Muscle of leg (tissue), 16 donors: ENCODE measurements at places on chromosomes 11 and 22.

- no peak for DNase-seq
Observed at GRCh38 chr11:85750646-85751045, 60.3 kb downstream of the SYTL2 start.

DNA sequence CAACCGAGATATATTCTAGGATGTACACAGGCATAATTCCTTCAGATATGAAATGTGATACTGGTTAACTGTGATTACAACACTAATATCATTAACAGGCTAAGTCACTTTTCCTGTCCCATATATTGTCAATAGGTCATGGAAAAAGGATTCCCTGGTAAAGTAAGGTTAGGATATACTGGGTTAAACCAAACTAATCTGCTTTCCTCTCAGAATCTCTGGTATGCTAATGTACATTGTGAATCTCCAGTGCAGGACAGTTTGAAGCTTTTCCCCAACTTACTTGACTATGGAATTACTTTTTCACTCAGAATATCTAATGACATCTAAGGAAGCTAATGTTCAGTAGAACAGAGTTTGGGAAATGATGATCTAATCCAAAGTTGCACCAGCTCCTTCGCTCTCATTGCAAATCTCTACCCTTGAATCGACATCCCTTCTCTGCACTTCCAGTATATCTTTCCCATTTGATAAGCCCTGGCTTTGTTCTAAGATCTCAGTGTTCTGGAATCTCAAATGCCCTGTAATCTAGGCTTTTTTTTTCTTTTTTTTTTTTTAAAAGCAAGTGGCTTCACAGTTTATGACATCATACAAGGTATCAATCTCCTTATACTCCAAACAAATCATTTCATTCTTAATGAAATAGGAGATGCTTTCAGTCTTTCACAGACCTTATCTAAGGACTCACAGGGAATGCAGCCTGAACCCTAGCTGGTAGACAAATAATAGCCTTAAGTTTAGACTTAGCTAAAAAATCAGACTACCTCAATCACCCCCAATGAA is 43.8 kb downstream of the COPB1 start:
- no peak for DNase-seq

GRCh38 chr11:97905101-97905500 is 1115.6 kb upstream of the CNTN5 start:
- no peak for DNase-seq

- no peak for DNase-seq
Observed at GRCh38 chr11:46827995-46828394, 18.1 kb downstream of the CKAP5 start.

DNA sequence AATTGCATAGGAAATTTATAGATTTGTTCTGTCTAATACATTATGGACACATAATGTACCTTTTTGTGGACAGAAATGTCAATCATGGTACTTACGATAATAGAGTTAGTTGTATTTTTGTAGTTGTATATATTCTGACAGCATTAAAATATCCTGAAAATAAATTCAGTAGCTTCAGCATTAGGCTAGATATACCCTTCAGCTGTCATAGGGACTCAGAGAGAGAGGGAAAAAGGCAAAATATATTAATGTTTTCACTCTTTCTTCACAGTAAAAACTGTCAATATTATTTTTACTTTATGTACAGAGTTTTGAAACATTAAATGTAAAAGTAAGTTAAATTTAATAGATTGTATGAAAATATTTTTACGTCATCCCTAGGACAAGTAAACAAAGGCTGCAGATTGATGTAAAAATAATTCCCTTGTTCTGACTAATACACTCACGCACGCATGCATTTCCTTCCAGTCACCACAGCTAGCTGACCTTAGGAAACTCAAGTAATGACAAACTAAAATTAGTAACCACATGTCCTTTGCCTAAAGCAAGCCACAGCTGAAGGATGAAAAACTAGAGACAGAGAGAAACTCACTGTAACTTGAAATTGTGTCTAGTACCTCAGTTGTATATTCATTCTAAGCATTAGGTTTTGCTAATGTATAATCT is 104.7 kb upstream of the CARD18 start:
- DNase-seq: peak; percentile 82

GRCh38 chr11:127224276-127224675 is 223.7 kb upstream of the KIRREL3 start:
- peak; percentile 23 for DNase-seq

GRCh38 chr11:108551651-108552462 is 41.7 kb downstream of the EXPH5 start:
- DNase-seq: peak; percentile 44

- peak; percentile 61 for DNase-seq
Observed at GRCh38 chr22:17243524-17243923, 24.3 kb upstream of the ADA2 start.

GRCh38 chr11:2128511-2129307 is 10.5 kb downstream of the IGF2 start:
- peak; percentile 82 for DNase-seq

GRCh38 chr11:134486106-134486505 is 74.1 kb upstream of the B3GAT1 start:
- DNase-seq: no peak

DNA sequence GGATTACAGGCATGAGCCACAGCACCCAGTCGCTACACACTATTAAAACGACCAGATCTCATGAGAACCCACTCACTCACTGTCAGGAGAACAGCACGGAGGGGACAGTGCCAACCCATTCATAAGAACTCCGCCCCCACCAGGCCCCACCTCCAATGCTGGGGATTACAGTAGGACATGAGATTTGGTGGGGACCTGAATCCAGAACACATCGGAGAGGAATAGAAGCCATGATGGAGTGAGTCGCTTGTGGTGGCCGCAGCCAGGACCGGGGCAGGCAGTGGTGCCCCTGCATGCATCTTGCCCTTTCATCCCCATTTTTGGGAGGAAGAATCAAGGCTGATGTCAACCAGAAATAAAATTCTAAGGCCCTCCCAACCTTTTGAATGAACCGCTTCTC is 8.7 kb downstream of the NADSYN1 start:
- no peak for DNase-seq

- peak; percentile 38 for DNase-seq
Observed at GRCh38 chr11:110431051-110431672, 1.4 kb downstream of the FDX1 start.

GRCh38 chr11:95768521-95768920 is 21.1 kb downstream of the FAM76B start:
- DNase-seq: no peak

- DNase-seq: no peak
Observed at GRCh38 chr11:100546714-100547113, 140.4 kb upstream of the ARHGAP42 start.

DNA sequence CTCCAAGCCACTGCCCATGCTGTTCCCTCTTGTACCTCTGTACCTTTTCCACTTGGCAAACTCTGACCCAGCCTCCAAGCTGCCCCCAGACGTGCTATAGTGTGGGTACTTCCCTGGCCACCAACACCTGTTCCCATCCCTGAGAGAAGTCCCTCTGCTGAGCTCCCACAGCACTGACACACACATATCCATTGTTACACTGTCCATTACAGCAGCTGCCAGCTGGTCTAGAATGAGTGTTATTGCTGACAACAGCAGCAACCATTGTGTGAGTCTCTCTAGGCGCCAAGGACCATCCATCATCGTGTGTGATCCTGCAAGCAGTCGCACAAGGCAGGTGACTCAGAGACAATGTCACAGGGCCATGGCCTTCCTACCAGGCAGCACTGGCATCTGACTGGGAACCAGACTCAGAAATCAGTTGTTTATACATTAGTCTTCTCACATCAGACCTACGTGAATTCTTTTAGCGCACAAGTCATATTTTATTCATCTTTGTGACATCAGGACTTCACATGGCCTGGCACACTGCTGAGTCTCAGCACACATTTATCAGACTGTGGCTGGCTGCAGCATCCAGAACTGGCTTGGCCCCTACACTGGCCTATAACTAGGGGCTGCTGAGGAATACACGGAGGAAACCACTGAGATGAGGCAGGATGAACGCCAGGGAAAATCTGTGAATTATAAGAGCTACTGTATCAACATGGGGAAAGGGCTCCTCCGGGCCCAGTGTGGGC is 56.4 kb downstream of the SGSM3 start:
- peak; percentile 82 for DNase-seq

GRCh38 chr11:87219266-87219665 is 181.5 kb downstream of the TMEM135 start:
- no peak for DNase-seq

DNA sequence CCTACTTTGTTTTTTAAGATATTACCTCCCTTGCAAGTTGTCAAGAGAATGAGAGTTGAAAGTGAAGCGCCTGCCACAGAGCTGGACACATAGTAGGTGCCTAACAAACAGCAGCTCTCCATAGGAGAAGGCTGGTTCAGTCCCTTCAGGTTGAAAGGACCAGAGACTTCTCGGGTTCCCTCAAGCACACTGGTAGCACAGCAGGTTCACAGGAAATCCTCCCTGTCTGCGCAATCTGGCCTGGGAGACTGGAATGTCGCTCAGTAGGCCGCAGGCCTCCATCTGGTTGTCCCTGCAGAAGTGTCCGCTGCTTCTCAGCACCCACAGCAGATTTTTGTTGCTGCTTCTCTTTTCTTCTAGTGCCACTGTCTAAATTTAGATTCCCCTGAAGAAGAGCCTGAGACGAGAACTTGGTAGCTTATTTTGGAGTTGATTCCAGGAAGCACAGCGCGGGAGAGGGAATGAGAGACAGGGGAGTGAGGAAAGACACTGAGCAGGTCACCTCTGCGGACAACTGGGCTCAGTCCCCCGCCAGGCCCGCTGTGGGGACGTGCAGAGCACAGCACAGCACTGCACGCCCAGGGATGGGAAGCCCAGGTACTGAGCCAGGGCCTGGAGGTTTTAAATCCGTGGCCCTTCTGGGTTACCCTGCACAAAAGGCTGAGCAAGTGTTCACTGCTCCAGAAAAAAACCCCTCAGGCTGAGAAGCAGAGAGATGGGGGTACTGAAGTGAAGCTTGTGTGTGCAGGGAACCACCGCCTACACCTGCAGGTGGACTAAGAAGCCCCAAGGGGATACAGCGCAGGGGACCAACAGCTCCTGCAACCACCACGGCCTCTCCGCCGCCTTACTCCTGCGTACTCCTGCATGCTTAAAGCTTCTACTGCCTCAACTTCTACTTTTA is 31.6 kb downstream of the RBX1 start:
- peak; percentile 31 for DNase-seq

GRCh38 chr11:90851196-90851595 is 628.3 kb upstream of the CHORDC1 start:
- DNase-seq: no peak

GRCh38 chr22:24589518-24590030 is 3.3 kb downstream of the LRRC75B start:
- DNase-seq: no peak

- no peak for DNase-seq
Observed at GRCh38 chr11:61980783-61981541, 13.5 kb upstream of the FTH1 start.

DNA sequence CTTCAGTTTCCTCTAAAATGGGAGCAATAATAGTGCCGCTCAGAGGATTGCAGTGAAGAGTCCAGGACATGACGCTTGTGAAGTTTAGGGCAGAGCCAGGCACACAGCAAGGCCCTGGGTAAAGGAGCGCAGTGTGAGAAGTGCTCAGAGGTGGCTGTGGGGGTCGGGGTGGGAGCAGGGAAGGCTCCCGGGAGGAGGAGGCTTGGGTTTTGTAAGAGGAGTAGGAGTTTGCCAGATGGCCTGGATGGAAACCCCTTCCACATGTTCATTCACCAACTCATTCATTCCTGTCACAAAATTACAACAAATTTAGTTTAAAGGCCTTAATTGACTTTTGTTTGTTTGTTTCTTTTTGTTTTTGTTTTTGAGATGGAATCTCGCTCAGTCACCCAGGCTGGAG is 17.0 kb downstream of the CRYBB2 start:
- DNase-seq: no peak

DNA sequence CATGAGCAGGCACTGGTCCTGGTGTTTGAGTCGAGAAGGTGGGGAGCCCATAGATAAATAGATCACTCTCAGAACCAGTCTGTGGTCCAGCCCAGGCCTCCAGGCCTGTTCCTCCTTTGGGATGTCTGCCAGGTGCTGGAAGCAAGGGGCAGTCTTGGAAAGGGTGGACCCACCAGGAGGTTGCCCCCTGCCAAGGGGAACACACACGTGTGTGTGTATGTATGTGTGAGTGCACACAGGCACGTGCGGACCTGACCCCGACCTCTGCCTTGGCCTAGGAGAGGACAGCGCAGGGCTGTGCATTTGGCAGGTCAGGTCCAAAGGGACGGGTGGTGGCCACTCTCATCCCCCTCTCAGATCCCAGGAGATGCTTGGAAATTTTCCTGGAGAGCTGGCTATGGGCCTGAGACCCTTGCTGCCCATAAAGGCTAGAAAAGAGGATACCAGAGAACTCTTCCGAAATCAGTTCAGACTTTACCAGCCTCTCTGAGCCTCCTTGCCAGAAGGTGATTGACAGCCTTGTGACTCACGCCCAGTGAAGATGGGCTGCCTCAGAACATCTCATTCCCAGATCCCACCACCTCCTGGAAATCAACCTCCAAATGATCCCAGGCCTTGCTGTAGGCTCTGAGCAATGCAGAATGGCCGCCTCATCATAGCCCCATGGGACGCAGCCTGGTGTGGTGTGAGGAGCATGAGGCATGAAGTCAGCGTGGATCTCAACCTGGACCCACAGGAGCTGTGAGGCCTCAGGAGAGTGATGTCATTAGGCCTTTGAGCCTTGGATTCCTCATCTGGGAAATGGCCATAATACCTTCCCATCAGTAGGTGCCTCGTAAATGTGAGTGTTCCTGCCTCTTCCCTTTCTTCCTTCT is 24.0 kb upstream of the CREB3L1 start:
- peak; percentile 9 for DNase-seq

GRCh38 chr22:48367731-48368130 is 1459.9 kb downstream of the BRD1 start:
- DNase-seq: peak; percentile 20

- DNase-seq: no peak
Observed at GRCh38 chr22:35446365-35446764, 46.4 kb downstream of the MCM5 start.

GRCh38 chr11:83617671-83618070 is 331.5 kb upstream of the CCDC90B start:
- DNase-seq: no peak

DNA sequence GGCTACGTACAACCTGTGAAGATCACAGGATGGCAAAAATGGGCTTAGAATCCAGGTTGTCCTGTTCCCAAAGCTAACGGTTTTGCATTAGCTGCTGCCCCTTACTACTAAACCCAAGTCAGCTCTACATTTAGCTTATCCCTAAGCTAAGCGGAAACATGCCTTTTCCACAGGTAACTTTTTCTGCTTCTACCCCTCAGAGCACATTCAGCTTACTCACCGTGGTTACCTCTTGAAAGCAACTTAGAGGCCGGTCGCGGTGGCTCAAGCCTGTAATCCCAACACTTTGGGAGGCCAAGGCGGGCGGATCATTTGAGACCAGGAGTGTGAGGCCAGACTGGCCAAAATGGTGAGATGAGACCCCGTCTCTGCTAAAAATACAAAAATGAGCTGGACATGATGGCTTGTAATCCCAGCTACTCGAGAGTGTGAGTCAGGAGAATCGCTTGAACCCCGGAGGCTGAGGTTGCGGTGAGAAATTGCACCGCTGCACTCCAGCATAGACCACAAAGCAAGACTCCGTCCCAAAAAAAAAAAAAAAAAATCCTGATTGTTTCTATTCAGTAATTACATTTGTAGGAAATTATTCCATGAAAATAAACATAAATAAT is 790 bp upstream of the TMEM41B start:
- DNase-seq: no peak
